ENCODE measurements at places on chromosomes 3 and 15. TPM values are rescaled to one million over a fixed set of nuclear protein-coding genes. Genes with fewer than 3 reads are reported as not detected.

Gene KIF15
- total RNA-seq: 60.6 TPM

Gene CRYGS
- total RNA-seq: 4.7 TPM

DNA sequence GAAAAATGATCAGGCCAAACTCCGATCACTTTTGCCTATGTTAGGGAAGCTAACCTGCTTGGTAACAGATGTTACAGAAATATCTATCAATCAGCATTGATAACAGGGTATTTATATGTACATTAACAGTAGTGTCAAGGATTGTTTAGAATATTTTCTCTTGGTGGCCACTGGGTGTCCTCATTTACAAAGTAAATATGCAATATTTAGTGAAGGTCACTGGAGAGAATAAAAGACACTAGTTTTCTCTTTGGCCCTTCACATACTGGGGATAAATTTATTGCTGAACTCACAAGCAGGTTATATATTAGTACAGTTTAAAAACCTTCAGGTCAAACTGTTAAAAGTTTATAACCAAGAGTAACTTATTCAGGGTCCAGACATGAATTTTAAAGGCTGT, 69.0 kb downstream of the TIGIT start:
- peaks cover 2% of the 10 kb centered on the region for H3K4me1 ChIP-seq
- no peak for DNase-seq
- H3K27me3 ChIP-seq: no peaks in the 10 kb centered on the region
- H3K36me3 ChIP-seq: peaks cover 1% of the 10 kb centered on the region
- H3K4me3 ChIP-seq: no peak overlapping the region
- H3K27ac ChIP-seq: no peak overlapping the region

GRCh38 chr15:59688782-59689625, at the start of gene BNIP2:
BNIP2 (minus strand) TSS chr15:59689320; CDS start chr15:59682457, 6,863 bp downstream.
- DNase-seq: peak; percentile 100
- peak within 1 kb of the TSS; percentile 84 for H3K4me3 ChIP-seq
- H3K4me1 ChIP-seq: peaks cover 43% of the 10 kb centered on the region

Gene WDR73
- 19.9 TPM for total RNA-seq

DNA sequence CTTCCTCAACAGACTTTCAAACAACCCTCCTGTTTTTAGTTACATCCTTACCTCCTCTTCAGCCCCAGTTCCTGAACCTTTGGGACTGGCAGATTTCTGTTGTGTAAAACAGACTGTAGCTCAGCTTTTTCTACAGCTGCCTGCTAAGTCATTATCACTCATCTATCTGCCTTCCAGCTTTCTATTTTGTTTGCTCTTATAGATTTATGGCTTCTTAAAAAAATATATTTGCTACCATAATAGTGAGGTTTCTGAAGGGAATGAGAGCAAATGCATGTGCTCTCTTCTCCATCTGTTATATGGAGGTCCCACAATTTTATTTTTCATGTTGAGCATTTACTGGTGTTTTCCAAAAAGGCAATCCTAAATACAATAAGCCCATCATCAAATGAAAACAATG, 18.2 kb upstream of the GJD2 start:
- no peak overlapping the region for H3K4me3 ChIP-seq
- no peak overlapping the region for H3K27ac ChIP-seq
- no peak for DNase-seq
- H3K27me3 ChIP-seq: peaks cover 33% of the 10 kb centered on the region
- H3K4me1 ChIP-seq: no peaks in the 10 kb centered on the region
